ENCODE measurements at places on chromosomes 2 and 18. TPM values are rescaled to one million over a fixed set of nuclear protein-coding genes. Genes with fewer than 3 reads are reported as not detected.

GRCh38 chr2:72138011-72138881, 9.4 kb downstream of the CYP26B1 start:
- no peak for DNase-seq
- peaks cover 26% of the 10 kb centered on the region for H3K27me3 ChIP-seq
- no peak overlapping the region for H3K27ac ChIP-seq
- no peak overlapping the region for H3K4me3 ChIP-seq
- H3K36me3 ChIP-seq = no peaks in the 10 kb centered on the region

GRCh38 chr2:148978706-148979105, 59.8 kb upstream of the LYPD6B start:
- H3K27ac ChIP-seq = no peak overlapping the region
- H3K27me3 ChIP-seq = no peaks in the 10 kb centered on the region
- no peaks in the 10 kb centered on the region for H3K36me3 ChIP-seq
- no peak overlapping the region for H3K4me3 ChIP-seq
- no peaks in the 10 kb centered on the region for H3K4me1 ChIP-seq

GRCh38 chr2:117557626-117558025, 256.9 kb upstream of the DDX18 start:
- H3K4me3 ChIP-seq = no peak overlapping the region
- H3K4me1 ChIP-seq = no peaks in the 10 kb centered on the region
- H3K27me3 ChIP-seq = no peaks in the 10 kb centered on the region
- H3K27ac ChIP-seq = no peak overlapping the region
- DNase-seq = no peak
- H3K36me3 ChIP-seq = no peaks in the 10 kb centered on the region

MAP3K19 gene
- not detected for total RNA-seq

CYRIA gene
- 2.8 TPM for total RNA-seq
